IMR-90 (cell line): ENCODE measurements at places on chromosomes 1 and 21. TPM values are rescaled to one million over a fixed set of nuclear protein-coding genes. Genes with fewer than 3 reads are reported as not detected.

Gene INSRR
- not detected in 2 replicates for total RNA-seq

Gene RCSD1
- total RNA-seq: not detected in 2 replicates

Gene SLC6A9
- 1.9 and 2.0 TPM in 2 replicates for total RNA-seq

Gene BCAR3
- total RNA-seq: 46.4 TPM in 2 replicates

Gene SLC16A4
- 65.2 and 73.0 TPM in 2 replicates for total RNA-seq

Gene FCN3
- total RNA-seq: not detected in 2 replicates

Gene GJC2
- 1.1 and 1.4 TPM in 2 replicates for total RNA-seq

Gene NTNG1
- 2.3 and 2.8 TPM in 2 replicates for total RNA-seq

Gene RAB3B
- 78.5 and 91.9 TPM in 2 replicates for total RNA-seq

Gene TMEM81
- total RNA-seq: 1.7 and 1.8 TPM in 2 replicates

Gene FALEC
- total RNA-seq: not detected in 2 replicates

Gene MTR
- 31.0 and 32.8 TPM in 2 replicates for total RNA-seq

Gene ADAMTS4
- total RNA-seq: 0.28 and 0.72 TPM in 2 replicates

Gene SPRR5
- not detected in 2 replicates for total RNA-seq

Gene FBXO2
- 0.36 and 0.56 TPM in 2 replicates for total RNA-seq

Gene TRABD2B
- not detected in 2 replicates for total RNA-seq

Gene C4BPA
- total RNA-seq: not detected in 2 replicates

Gene C1QTNF12
- 0.36 TPM in 1 of 2 replicates, not detected in the other for total RNA-seq

Gene SLC6A17
- 0.54 and 0.83 TPM in 2 replicates for total RNA-seq

Gene OR2L2
- not detected in 2 replicates for total RNA-seq

Gene MROH9
- total RNA-seq: not detected in 2 replicates

Gene OLFM3
- not detected in 2 replicates for total RNA-seq

Gene F5
- not detected in 2 replicates for total RNA-seq

Gene MATN1
- total RNA-seq: 0.56 TPM in 1 of 2 replicates, not detected in the other

Gene DSTYK
- total RNA-seq: 18.3 and 19.2 TPM in 2 replicates

Gene SYDE2
- 10.0 and 11.7 TPM in 2 replicates for total RNA-seq

Gene RGS1
- total RNA-seq: not detected in 2 replicates

Gene TMEM51
- 2.7 and 3.6 TPM in 2 replicates for total RNA-seq

Gene LAD1
- under 0.01 TPM in 1 of 2 replicates, not detected in the other for total RNA-seq

Gene KIF21B
- total RNA-seq: 0.36 and 0.56 TPM in 2 replicates

Gene DENND2D
- 0.83 and 0.90 TPM in 2 replicates for total RNA-seq

Gene IL24
- total RNA-seq: under 0.01 and 0.18 TPM in 2 replicates

Gene AIRE
- total RNA-seq: not detected in 2 replicates

Gene IKBKE
- total RNA-seq: 21.4 and 24.0 TPM in 2 replicates

Gene SLC45A3
- 1.1 and 1.4 TPM in 2 replicates for total RNA-seq

Gene MAP10
- total RNA-seq: 1.1 TPM in 2 replicates

Gene PLA2G2A
- not detected in 2 replicates for total RNA-seq

Gene PRAMEF17
- total RNA-seq: not detected in 2 replicates

Gene POLR3GL
- total RNA-seq: 7.9 and 10.3 TPM in 2 replicates

Gene ANXA9
- total RNA-seq: under 0.01 and 0.36 TPM in 2 replicates

Gene LRRC3
- total RNA-seq: under 0.01 TPM in 2 replicates

Gene TMIGD3
- total RNA-seq: under 0.01 TPM in 1 of 2 replicates, not detected in the other

Gene ATP1A2
- total RNA-seq: under 0.01 and 0.28 TPM in 2 replicates

Gene SYPL2
- total RNA-seq: under 0.01 TPM in 2 replicates

Gene C1orf87
- total RNA-seq: not detected in 2 replicates

Gene TLCD4
- total RNA-seq: 0.36 and 0.83 TPM in 2 replicates

Gene TEX38
- total RNA-seq: not detected in 2 replicates

Gene CR1L
- not detected in 2 replicates for total RNA-seq

Gene CD101
- not detected in 2 replicates for total RNA-seq

Gene LRIF1
- 6.8 and 13.1 TPM in 2 replicates for total RNA-seq

Gene ITSN1
- total RNA-seq: 56.4 and 62.0 TPM in 2 replicates

Gene MYOM3
- total RNA-seq: not detected in 2 replicates

Gene AGMAT
- total RNA-seq: 0.18 and 0.28 TPM in 2 replicates
